ENCODE measurements at places on chromosomes 3 and 15.
A peak's percentile ranks its signal among the peaks of the same experiment; 100 is the strongest.

DNA sequence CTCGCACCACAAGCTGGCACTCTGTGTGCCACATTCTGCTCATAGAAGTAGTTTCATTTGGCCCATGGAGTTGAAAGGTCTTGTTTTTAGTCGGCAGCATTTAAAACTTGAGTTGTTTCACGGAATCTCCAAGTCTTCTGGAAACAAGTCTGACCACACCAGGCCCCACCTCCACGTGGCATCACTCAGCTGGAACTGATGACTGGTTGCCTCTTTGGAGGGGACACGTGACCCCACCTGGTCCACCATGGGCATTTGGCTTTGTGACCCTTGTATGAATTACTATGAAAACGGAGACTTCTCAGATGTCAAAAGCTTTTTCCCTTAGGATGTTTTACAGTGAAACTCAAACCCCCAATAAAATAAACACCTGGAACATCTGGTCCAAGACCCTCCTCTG is 74.9 kb downstream of the NTRK3 start:
- no peak for DNase-seq

GRCh38 chr3:46947981-46948791 is 28.4 kb downstream of the CCDC12 start:
- peak; percentile 66 for DNase-seq

GRCh38 chr3:63968612-63969350 is 54.5 kb downstream of the PSMD6 start:
- no peak for DNase-seq

DNA sequence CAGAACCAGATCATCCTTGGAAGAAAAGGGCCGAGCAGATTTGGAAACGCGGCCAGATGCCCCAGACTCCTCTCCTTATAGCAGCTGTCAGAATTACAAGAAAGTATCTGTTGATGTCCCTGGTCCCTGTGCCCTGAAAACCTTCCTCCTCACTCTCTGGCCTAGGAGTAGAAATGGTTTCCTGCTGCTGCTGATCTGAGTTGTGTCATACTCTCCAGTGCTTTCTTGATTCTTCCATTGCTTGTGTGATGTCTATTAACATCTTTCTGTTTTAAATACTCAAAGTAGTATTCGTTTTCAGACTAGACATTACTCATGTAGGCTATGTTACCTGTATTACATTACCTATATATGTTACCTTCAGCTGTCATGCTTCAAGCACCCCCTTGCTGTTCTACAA is 26.8 kb upstream of the HERC1 start:
- no peak for DNase-seq

- DNase-seq = no peak
Observed at GRCh38 chr3:133503409-133503808, 70.1 kb upstream of the CDV3 start.

- no peak for DNase-seq
Observed at GRCh38 chr15:78739206-78739605, 72.1 kb downstream of the ADAMTS7 start.

DNA sequence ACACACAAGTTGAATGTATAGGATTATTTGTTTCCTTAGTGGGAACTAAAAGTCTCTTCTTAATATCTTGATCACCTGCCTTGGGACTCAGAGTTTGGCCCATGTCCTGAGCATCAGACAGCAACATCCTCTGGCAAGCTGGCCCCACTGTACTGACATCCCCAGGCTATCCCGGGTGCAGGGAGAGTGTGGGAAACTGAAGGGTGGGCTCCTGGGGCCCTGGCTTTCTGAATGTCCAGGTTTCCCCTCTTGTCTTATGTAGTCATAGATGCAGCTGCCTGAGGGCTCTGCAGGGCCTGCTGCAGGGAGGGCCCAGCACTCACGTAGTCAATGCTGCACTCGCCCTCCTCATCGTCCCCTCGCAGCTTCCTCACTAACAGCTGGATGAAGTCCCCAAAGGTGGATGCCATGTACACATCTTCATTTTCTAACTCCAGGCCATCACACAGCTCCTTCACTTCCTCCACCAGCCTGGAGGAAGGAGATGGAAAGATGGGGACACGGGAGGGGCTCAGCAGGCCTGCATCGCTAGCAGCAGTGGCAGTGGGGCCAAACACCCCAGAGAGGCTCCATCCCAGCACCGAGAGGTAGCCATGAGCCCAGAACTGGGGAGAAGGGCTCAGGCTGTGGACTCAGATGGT is 42.8 kb downstream of the ALDH1L1 start:
- no peak for DNase-seq

GRCh38 chr3:99842826-99843589 is 25.3 kb downstream of the CMSS1 start:
- DNase-seq = no peak

DNA sequence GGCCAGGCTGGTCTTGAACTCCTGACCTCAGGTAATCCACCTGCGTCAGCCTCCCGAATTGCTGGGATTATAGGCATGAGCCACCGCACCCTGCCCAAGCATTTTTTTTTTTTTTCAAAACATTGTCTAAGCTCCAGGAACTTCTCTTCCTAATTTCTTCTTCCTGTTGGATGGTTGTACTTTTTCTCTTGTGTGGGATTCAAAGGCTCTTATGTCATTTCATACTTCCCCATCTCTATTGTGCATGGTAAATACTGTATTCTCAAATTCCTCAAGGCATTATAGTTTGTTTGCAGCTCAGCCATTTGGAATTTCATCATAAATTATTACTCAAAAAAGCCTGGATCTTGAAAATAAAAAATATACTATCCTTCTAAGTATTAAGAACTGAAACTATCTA is 199.1 kb upstream of the GADL1 start:
- no peak for DNase-seq

- no peak for DNase-seq
Observed at GRCh38 chr15:94793207-94793606, 561.8 kb downstream of the MCTP2 start.

- no peak for DNase-seq
Observed at GRCh38 chr15:88178631-88179030, 77.9 kb downstream of the NTRK3 start.

DNA sequence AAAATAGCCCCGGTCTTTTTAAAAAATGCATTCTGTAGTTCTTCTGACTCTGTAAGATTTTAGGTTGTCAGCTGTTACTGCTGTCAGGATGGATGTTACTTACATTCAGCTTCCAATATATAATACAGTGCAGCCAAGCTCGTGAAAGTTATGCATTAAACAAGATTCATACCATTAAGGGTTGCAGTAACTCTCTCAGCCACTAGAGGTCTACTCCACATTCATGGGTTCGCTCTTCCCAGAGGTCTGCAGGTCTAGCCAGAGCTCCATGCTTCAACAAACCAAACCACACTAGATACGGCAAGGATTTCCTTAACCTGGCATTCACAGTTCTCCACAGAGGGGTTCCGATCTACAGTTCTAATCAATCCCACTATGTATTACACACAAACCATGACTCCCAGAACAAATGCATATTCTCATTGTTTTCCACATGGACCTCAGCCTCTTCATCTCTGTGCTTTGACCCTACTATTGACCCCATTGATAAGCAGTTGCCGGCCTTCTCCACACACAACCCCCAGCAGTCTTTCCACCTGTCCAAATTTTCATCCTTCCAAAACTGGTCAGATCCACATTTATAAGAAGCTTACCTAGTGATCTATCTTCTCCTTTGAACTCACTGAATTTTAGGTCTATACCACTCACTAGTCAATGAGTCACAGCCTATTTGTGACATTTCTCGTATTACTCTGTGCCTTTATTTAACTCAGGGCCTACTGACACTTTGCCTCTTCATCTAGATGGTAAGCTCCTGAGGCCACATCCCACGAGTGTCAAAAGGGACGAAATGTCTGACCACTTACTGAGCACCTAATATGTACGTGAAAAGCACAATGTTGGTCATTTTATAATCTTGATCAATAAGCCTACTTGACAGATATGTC is 33.7 kb downstream of the RORA start:
- no peak for DNase-seq

DNA sequence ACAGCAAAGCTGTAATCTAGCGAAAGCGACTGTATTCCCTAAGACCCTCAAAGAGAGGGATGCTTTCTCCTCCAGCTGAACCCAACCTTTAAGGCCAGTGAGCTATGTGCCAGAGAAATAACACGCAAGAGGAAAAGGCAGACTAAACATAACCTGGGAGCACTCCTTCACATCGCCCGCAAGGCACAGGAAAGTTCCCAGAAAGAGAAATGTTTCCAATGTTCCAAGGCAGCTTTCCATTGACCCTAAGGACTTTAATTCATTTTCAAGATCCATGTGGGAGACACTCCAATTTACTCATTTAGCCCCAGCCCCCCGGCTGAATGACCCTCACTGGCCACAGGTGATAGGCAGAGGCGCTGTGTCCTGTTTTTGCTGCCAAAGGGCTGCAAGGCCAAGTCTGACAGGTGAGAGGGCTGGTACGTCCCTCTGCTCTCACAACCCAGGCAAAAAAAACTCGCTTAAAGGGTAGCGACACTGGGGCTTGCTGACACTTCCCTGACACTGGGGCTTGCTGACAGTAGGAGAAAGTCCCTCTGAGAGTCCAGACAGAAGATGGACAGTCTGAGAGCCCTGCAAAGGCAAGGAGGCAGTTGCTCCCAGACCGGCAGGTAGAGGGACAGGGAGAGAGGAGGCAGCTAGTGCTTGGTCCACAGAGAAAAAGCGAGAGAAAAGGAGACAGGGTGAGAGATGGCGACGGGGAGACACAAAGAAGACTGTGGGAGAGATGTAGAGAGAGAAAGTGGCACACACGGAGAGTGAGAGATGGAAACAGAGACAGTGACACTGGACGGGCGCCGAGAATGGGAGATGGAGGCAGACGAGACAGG is 702 bp downstream of the ARHGEF3 start:
- peak; percentile 32 for DNase-seq

- DNase-seq = peak; percentile 53
Observed at GRCh38 chr15:44194323-44195150, 534 bp downstream of the FRMD5 start.

GRCh38 chr15:52462806-52463360 is 65.8 kb downstream of the MYO5A start:
- no peak for DNase-seq

- DNase-seq = no peak
Observed at GRCh38 chr3:146679191-146679590, 74.0 kb upstream of the PLSCR5 start.

GRCh38 chr3:149366031-149366430 is 11.4 kb downstream of the TM4SF1 start:
- DNase-seq = no peak

DNA sequence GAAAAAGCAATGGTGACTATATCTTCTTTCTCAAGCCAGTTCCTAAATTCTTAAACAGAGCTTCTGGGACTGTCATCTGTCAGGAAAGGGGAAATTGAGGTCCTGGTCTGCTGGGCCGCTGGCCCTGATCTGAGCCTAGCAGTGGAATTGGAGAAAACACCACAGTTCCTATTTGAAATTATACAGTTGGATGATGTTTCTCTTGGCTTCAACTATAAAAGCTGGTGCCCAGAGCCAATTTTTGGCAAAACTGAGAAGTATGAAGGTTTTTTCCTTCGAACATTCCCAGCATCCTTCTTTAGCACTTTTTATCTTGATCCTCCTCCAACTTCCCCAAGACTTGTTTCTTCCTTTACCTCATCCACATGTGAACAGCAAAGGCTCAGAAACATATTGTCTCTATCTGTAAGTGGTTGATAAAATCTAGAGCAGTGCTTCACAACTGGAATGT is 83.9 kb downstream of the CD47 start:
- no peak for DNase-seq

- DNase-seq = no peak
Observed at GRCh38 chr3:183502237-183503181, 53.0 kb downstream of the KLHL6 start.

DNA sequence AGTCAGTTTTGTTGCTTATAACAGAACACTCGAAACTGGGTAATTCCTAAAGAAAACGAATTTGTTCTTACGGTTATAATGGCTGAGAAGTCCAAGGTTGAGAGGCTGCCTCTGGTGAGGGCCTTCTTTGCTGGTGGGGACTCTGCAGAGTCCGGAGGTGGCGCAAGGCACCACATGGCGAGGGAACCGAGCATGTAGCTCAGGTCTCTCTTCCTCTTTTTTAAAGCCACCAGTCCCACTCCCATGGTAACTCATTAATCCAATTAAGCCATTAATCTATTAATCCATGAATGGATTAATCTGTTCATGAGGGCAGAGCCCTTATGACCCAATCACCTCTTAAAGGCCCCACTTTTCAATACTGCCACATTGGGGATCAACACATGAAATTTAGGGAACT is 50.0 kb downstream of the ROPN1B start:
- DNase-seq = no peak

GRCh38 chr3:134846911-134847317 is 51.9 kb downstream of the EPHB1 start:
- no peak for DNase-seq

- no peak for DNase-seq
Observed at GRCh38 chr3:49899815-49900214, 3.9 kb downstream of the MST1R start.

- no peak for DNase-seq
Observed at GRCh38 chr3:3443482-3443881, 264.0 kb upstream of the CRBN start.

- peak; percentile 19 for DNase-seq
Observed at GRCh38 chr3:14082108-14082657, 42.5 kb downstream of the CHCHD4 start.

DNA sequence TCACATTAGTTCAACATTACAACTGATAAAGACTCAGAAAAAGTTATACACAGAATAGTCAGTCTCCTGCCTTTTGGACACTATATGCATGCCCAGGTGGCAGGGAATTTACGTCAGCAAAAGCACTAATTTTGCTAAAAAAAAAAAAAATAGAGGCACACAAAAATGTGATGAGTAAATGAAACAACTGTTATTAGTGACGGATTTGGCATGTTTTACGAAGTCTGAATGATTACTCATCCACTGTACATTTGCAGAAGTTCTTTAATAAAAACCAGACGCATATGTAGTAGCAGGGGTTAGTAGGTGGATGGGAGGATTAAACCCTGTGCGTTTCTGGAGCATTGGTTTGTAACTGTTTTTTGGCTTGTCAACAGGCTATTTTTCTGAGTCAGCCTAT is 99.0 kb downstream of the MITF start:
- no peak for DNase-seq

- DNase-seq = peak; percentile 64
Observed at GRCh38 chr3:129627350-129628168, 21.1 kb upstream of the PLXND1 start.

DNA sequence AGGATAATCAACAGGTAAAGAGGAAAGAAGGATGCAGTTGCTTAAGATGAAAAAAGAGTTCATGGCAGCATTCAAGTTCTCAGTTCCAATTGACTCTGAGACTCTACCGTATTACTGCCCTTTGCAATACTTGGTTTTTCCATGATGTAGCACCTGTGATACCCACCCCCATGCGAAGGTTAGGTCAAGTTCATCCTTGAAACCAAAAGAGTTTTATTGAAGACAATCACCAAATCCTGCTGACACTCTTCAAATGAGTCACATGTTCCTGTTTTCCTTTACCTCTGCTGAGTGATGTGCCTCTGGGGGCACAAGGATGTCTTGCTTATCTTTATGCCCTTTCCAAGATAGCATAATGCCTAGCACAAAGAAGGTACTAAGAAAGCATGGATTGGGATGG is 111.3 kb upstream of the SLC7A14 start:
- no peak for DNase-seq

- no peak for DNase-seq
Observed at GRCh38 chr15:58517682-58518525, 86.1 kb downstream of the LIPC start.

All from stimulated activated CD4-positive, alpha-beta T cell treated with anti-CD3 and anti-CD28 coated beads, Interleukin-2, amount 100 ng/mL, for 24 hours (primary cell).